Fibroblast of mammary gland (primary cell): ENCODE measurements at places on chromosomes 2 and 18.
A peak's percentile ranks its signal among the peaks of the same experiment; 100 is the strongest.

DNA sequence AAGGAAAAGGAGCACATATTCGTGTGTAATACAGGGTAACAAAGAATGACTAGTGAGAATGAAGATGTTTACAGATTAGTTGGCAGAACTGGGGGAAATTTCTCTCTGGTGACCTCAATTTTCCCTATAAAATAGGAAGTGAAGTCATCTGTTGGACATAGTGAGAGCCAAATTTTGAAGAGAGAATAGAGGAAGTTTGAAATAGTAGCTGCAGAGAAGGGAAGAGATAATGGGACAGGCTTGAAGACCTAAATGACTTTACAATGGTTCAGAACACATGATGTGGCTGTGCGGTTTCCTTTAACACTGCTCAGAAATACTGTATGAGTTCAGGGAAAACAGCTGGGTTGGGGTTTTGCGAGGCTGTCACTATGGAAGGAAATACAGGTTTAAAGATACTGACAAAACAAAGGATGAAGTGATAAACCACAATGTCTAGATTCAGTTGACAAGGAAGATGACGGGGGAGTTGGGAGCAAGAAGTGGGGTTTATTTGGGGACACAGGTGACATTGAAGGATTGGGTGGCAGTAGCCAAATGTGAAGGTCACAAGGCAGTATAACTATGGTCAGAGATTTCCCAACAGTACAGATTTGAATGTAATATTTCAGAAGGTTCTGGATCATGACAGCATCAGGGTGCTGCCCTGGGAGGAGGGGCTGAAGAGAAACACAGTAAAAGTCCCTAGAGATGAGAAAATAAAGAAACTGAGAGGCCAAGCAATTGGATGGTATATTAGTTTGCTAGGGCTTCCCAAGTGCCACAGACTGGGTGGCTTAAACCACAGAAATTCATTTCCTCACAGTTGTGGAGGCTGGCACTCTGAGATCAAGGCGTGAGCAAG, 82.6 kb upstream of the TANK start:
- DNase-seq: peak; percentile 47

- DNase-seq: no peak
Observed at GRCh38 chr18:2653467-2653866, 2.1 kb upstream of the SMCHD1 start.

- no peak for DNase-seq
Observed at GRCh38 chr18:22765896-22766295, 167.2 kb upstream of the RBBP8 start.

GRCh38 chr2:134169788-134170187, 84.1 kb upstream of the MGAT5 start:
- no peak for DNase-seq

DNA sequence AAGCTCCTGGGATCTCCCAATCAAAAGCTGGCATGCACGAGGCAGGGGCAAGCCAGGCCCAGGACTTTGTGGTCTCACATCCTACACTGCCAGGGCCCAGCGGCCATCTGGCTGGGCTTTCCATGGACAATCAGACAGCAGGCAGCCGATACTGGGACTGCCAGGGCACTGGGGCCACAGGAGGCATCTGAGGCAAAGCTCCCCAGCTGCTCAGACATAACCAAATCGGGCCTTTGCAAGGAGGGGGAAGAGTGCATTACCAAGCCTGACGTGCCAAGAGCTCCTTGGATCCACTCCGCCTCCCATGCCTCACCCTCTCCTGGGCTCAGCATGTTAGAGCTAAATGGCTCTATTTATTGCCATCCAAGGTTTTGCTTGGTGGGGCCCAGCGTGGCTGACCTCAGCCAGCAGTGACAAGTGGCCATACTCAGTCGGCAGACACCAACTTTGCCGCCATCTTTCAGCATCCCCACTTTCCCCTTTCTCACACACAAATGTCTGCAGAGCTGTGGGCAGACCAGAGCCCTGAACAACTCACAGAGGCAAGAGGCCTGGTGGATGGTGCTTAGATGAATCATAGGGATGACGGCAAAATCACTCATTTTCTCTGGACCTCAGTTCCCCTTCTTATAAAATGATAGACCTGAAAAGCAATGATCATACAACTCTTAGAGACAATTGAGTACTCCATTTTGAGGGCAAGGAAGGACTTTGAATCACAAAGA, 200.8 kb downstream of the TTC32 start:
- peak; percentile 26 for DNase-seq

- DNase-seq: no peak
Observed at GRCh38 chr2:241459520-241459919, 48.9 kb downstream of the STK25 start.

DNA sequence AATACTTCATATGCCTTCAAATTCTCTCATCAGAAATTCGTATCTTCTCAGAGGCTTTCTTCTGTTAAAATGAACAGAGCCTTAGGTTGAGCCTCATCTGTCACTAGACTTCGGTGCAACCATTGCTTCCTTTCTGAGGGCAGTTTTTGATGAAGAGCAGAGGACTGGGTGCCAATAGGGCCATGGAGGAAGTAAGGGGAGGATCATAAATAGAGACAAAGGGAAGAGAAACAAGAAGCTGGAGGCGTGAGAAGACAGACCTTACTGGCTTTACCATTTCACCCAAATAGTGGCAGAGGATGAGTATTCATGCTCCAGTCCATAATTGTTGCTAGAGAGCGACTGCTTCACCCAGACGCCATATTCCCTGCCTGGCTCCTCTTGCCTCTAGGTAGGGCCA, 215.6 kb upstream of the PKDCC start:
- no peak for DNase-seq

DNA sequence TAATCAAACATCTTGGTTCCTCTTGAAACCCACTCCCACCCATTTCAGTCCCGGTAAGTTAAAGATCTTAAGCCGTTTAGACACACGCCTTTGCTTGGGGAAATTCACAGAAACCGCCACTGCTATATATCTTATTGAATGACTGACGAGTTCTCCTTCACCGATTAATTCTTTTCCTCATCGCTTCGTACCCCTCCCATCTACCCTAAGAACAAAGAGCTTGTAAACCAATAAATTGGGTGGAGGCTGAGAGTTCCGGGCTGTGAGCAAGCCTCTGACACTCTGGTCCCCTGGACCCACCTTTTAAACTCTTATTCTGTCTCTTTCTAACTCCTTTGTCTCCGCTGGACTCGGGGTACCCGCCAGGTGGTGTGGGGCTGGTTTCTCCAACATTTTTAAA, 30.6 kb downstream of the TMEM131 start:
- no peak for DNase-seq

DNA sequence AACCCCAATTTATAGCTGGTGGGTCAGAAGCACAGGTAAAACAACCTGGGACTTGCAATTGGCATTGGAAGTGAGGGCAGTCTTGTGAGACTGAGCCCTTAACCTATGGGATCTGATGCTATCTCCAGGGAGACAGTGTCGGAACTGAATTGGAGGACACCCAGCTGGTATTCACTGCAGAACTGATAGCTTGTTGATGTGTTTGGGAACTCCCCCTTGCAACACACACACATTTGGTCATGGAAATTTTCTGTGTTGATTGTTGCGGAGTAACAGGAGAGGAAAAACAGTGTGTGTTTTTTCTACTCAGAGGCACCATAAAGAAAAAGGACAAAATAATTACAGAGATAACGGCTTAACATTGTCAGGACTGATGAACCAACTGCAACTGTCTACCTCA, 16.1 kb downstream of the TPGS2 start:
- no peak for DNase-seq

DNA sequence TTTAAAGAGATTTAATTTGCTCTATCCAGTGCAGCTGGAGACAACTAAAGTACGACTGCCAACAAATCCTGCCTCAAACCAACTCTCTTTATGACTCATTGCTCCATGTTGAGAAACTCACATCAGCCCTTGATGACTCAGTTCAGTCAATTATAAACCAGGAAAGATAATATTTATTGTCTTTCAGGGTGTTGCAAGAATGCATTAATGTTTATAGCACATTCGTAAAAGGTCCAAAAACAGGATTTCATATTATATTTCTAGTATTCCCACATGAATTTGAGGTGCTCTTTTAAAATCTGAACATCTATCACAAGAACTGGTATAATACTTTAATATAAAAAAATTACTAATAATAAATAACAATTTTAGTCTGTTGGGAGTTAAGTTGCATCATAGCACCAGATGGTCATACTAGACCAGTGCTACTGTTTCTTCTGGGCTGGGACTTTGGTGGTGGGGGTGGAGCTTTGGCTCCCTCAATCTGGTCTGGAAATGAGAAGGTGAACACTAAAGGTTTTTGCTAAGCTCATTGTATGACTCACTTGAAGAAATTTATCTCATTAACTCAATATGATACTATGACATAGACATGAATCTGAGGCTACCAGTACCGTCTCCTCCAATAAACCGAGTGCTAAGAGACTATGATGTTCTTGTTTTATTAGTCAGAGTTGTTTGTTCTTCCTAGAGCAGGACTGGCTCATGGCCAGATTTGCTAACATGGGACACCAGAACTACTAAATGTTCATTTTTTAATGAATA, 26.6 kb upstream of the MAP3K20 start:
- DNase-seq: peak; percentile 100

GRCh38 chr2:216562696-216563435, 64.2 kb downstream of the RPL37A start:
- no peak for DNase-seq

- no peak for DNase-seq
Observed at GRCh38 chr2:28678175-28678855, 73.3 kb upstream of the PPP1CB start.

DNA sequence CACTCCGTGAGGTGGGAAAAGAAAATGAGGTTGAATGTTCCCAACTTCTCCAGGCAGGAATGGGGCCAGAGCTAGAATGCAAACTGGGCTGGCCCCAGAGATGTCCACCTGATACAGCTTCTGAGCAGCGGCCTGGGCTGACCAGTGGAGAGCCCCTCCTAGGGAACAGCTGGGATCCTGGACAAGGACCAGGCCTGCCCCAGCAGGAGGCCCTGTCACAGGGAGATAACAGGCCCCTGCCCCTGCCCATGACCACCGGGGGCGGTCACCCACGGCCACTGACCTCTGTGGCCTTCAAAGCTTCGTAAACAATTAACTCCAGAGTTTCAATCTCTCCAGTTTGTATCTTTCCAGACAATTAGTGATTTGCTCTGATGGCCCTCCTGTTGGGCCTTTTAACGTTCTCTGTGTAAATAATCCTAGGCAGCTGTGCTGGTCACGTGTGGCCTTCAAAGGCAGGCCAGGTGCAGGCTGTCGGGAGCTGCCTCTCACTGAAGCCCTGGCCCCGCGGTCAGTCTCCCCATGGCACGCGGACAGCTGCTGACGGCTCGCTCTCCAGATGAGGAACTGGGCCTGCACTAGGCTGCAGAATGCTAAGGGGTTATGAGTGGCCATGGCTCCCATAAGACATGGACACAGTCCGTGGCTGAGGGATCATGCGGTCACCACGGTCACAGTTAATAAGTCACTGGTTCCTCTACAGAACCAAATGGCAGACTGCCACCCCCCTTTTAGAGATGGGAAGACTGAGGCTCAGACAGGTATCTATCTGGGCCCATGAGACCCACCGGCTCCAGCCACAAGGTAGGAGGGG, 9.2 kb downstream of the HS6ST1 start:
- no peak for DNase-seq
